ENCODE measurements at places on chromosomes 1 and 21. TPM values are rescaled to one million over a fixed set of nuclear protein-coding genes. Genes with fewer than 3 reads are reported as not detected.

TMEM61 gene
- not detected for total RNA-seq

FOXD3 gene
- not detected for total RNA-seq

ZBTB40 gene
- 14.8 TPM for total RNA-seq

PPIAL4G gene
- 0.21 TPM for total RNA-seq

PDE4B gene
- total RNA-seq: 518 TPM

TMEM69 gene
- total RNA-seq: 16.0 TPM

IFFO2 gene
- total RNA-seq: 37.5 TPM

SERINC2 gene
- total RNA-seq: 1.4 TPM

ARHGEF16 gene
- total RNA-seq: not detected

DCST1 gene
- total RNA-seq: 0.21 TPM

PLA2G2F gene
- total RNA-seq: not detected

MYCL gene
- total RNA-seq: 5.0 TPM

KCNJ6 gene
- total RNA-seq: under 0.01 TPM

Measured in mononuclear cell (primary cell).